Upper lobe of left lung (tissue), 6 donors: ENCODE measurements at places on chromosomes 5 and 9. TPM values are rescaled to one million over a fixed set of nuclear protein-coding genes. Genes with fewer than 3 reads are reported as not detected.

GRCh38 chr9:76891874-76892273, 14.0 kb downstream of the PRUNE2 start:
- no peak for DNase-seq

- DNase-seq: no peak
Observed at GRCh38 chr5:74672215-74672877, 12.7 kb upstream of the HEXB start.

DNA sequence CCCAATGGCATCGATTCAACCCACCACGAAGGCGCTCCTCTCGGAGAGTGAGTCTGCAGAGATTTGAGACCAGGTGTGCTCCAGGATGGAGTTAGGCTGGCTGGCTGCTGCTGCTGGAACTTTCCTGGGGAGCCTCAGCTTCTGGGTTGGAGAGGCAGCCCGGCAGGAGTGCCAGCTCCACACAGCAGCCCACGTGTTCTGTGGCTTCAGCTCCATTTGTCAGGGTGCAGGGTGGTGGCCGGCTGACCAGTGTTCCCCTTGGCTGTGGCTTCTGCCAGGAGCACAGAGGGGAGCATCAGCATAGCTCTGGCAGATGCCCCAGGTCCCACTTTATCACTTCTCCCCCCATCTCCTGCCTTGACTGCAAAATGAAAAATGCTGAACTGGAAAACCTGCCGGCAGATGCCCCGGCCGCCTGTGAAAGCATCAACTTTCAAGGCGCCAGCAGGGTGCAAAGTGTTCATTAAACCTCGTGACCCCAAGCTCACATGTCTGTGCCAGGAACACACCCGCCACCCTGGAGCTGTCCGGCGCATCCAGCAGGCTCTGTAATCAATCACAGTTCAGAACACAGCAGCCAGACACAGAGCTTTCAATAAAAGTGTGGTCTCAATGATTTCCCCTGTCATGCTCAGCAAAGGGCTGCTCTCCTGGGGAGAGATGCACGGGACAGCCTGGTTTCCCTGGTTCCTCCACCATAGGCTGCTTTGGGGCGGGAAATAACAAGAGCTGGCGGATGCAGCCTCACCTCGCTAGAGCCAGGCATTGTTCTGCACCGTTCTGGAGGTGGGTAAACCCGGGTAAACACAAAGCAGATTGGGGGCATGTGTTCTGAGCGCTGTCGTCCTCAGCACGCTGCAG, 53.2 kb downstream of the TRIP13 start:
- no peak for DNase-seq

DNA sequence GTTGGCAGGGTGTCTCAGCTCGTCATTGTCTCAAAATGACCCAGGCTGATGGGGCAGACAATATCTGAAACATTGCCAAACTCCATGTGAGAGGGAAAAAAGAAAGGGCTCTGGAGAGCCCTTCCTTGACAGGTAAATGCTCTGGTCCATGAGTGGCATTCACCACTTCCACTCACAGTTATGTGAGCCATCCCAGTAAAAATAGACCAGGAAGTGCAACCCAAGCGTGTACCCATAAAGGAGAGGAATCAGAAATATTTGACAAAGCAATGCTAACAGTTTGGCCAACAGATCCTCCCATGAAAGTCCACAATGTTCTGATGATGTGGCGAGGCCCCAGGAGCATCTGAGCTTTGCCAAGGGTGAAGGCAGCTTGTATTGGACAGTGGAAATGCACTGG, 49.4 kb downstream of the ASTN2 start:
- DNase-seq: no peak

DNA sequence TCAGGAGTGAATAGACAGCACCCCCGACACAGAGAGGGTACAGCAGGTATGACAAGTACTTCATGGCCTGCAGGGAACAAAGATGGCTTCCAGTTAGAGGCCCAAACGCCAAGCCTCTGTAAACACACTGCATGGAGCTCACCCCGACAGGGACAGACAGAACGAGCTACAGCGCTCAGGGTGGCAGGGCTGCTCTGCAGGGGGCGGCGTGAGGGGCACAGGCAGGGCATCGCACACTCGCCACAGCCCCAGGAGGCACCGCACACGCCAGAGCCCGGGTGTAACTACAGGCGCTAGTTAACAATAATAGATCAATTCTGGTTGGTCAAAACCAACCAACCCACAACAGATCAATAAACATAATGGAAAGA, 21.1 kb downstream of the CLPTM1L start:
- peak; percentile 44 for DNase-seq

COL15A1 gene
- 1.0 TPM for total RNA-seq

MCCC2 gene
- total RNA-seq: 35.6 TPM
